ENCODE measurements at places on chromosomes 3 and 15.

DNA sequence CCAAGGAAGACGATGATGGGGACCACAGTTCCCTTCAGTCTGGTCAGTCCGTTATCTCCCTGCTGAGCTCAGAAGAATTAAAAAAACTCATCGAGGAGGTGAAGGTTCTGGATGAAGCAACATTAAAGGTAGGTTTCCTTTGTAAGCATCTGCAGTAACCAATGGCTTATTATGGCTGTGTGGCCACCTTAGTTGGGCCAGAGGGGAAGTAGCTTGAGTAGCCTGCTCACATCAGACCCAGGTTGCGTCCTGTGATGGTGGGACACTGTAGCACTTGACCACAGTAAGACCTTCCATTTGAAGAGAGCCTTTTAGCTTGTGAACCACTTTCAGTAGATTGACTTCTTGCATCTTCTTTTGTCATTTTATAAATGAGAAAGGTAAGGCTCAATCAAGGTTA is 22.6 kb downstream of the STARD5 start:
- DNase-seq = no peak

DNA sequence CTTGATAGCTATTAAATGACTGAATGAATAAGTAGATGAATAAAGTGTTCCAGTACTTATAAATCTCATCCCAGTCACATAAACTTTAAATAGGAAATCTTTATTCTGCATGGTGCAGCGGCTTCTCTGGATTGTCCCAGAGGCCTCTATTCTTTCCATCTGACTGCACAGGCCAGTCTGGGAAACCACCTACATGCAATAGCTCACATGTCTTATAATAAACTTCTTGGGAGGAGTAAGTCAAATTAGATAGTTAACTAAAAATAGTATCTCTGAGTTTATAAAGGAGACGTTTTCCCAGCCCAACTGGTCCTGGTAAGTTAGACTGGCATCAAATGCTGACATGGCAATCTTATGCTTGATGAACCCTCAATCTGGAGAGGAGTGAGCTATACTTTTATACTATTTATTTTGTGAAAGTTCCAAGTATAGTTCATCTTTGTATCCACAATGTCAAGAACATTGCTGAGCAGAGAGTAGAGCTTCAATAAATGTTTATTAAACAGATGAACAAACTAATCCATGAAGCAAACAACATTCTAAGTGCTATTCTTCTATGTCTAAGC is 417.6 kb downstream of the TIGIT start:
- no peak for DNase-seq

DNA sequence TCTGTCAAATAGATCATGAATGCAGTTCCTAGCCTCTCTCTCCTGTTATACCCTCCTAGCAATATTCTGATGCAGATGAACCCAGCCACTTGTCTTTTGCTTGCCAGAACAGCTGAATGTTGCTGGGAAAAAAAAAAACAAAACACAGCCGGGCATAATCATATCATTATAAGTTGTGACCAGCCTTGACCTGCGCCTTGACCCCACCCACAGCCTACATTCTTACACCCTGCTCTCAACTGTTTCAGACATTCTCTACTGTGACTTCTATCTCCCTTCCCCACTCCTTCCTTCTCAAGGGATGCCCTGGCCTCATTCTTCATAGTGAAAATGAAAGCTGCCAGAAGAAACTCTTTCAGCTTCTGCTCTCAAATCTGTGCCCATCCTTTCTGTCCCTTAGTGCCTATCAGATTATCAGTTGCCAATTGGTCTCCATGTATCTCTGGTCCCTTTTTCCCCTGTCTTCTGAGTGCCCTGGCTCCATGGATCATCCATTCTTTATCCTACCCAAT is 389.1 kb upstream of the TPRG1 start:
- DNase-seq = no peak

DNA sequence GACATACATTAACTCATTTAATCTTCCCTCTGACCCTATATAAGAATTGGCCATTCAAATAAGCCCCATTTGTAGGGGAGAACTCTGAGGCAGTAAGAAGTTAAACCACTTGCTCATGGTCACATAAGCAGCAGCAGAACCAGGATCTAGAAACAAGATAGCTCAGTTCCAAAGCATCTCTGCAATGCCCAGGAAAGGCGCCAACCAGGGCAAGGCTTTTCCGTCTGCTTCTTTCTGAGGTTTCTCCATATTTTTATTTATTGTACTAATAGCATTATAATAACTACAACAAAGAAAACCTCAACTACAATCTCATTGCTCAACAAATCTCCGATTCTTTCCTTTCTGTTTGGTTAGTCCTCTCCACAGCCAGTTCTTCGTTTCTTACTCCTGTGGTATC is 4.3 kb upstream of the UBE2E2 start:
- no peak for DNase-seq

- no peak for DNase-seq
Measured at GRCh38 chr3:46001178-46001577, 5.6 kb upstream of the FYCO1 start.

DNA sequence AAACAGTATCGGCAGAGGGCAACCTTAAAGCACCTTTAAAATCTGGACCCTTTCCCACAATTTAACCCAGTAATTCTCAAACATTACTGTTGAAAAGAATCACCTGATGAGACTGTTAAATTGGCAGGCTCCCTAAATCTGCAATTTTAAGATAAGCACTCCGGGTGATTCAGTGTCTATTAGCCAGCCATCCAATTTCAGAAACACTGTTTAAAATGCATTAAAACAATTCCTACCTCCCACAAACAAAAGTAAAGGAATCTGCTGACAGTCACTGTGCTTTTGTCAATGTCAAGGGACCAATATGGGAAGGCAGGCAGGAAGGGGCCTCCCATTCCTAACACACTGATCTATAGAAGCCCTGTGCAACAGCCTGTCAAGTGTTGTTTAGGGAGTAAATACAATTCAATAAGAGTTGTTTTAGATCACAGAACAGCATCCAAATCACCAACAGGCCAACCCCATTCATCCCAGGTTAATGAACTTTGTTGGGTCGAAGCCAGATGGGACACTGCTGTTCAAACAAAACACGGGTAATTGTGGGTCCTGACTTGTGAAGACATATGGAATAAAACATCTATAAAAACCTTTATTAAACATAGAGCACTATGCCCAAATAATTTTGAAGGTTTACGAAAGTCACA is 21.4 kb downstream of the SIAH2 start:
- no peak for DNase-seq

GRCh38 chr15:101088788-101089578 is 162.9 kb downstream of the CHSY1 start:
- DNase-seq = no peak

GRCh38 chr3:187571701-187572100 is 98.5 kb downstream of the SST start:
- no peak for DNase-seq

GRCh38 chr15:58453931-58454793 is 22.4 kb downstream of the LIPC start:
- no peak for DNase-seq

GRCh38 chr15:74683758-74684157 is 12.1 kb downstream of the EDC3 start:
- DNase-seq = no peak

GRCh38 chr3:8970971-8971589 is 7.8 kb upstream of the RAD18 start:
- DNase-seq = no peak

DNA sequence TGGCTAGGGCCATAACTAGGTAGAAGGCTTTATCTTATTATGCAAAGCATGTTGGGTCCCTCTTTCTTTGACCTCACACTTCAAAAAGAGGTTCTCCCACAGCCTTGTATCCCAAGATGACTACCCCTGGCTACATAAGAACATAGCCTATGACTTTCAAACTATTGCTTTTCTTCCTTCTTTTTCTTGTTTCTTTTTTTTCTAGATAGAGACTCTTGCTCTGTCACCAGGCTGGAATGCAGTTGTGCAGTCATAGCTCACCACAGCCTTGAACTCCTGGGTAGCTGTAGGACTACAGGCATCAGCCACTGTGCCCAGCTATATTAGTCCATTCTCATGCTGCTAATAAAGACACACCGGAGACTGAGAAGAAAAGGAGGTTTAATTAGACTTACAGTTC is 47.2 kb downstream of the DIPK2A start:
- DNase-seq = no peak

- DNase-seq = no peak
Measured at GRCh38 chr3:183958775-183959174, 58.9 kb downstream of the ABCC5 start.

- no peak for DNase-seq
Measured at GRCh38 chr3:69442771-69443311, 57.0 kb upstream of the FRMD4B start.

GRCh38 chr15:50354838-50355618 is at the start of gene GABPB1:
TSS of gene GABPB1 (minus strand) at chr15:50355198. CDS start at chr15:50309798, 45,400 bp downstream.
- DNase-seq = peak; percentile 78

GRCh38 chr3:29144361-29144760 is 136.5 kb upstream of the RBMS3 start:
- DNase-seq = no peak

GRCh38 chr3:156148345-156148945 is 28.1 kb downstream of the KCNAB1 start:
- no peak for DNase-seq

DNA sequence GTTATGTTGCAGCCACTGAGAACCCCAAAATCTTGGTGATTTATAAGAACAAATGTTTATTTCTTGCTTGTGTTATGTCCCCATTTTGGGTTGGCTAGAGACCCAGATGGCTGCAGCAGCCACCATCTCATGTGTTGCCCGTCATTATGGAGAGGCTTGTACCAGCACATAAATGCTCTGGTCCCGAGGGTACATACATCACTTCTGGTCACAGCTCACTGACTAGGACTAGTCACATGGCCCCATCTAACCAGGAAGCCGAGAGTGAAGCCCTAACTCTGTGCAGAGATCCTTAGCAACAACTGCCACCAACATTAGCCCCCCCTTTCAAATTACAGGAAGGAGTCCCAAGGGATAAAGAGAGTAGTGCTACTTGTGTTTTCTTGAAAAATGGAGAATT is 25.5 kb upstream of the HACD2 start:
- no peak for DNase-seq

DNA sequence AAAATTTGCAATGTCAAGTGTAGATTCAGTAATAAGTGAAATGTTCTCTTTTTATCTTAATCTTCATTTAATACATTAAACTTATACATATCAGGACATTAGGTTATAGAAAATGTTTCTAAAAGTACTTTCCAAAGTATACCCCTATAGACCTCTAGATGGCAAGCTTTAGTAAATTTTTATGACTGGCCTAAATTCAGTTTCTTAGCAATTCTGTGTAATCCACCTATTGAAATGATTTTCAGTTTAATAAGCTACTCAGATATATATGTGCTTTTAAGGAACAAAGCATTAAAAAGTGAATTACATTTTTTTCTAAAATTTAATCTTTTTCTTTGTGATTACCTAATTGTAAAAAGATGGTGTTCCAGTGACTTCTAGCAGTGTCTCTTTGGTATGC is 342.2 kb downstream of the GBE1 start:
- no peak for DNase-seq

- DNase-seq = no peak
Measured at GRCh38 chr15:77002436-77002835, 7.5 kb downstream of the PSTPIP1 start.

- no peak for DNase-seq
Measured at GRCh38 chr3:39473452-39474125, 6.1 kb downstream of the MOBP start.

DNA sequence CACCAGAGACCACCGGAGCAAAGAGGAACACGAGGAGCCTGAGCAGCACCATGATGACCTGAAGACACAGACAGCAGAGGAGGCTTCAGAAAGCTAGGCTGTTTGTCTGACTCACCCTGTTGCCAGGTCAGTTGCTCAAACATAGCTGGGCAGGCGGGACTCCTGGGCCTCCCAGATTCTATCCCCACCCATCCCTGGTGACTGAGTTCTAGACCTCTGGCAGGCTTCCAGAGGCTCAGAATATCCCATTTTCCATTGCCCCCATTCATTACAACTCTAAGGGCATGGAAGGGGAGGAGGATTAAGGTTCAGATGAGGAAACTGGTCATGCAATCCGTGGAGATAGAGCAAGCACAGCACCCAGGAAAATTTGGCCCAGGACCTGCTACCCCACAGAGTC is at the start of gene CDHR4:
CDHR4 (minus strand) TSS at position 113 of the 400 bp plus-strand sequence; CDS start at position 52, 61 bp downstream.
- DNase-seq = no peak

DNA sequence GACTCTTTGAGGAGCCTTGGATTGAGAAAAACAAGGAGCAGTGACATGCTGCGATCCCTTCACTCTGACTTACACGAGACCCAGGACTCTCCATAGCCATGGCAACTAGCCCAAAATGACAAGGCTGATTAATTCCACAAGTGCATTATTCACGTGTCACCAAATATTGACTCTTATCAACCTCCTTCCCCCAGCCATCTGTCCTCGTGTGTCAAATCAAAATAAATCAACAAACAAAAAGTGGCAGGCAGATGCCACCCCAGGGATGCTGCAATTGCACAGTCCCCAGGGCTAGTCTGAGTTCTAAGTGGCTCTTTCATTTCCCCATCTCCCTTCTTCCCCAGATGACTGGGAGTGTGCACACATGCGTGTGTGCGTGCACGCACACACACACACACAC is 104.9 kb downstream of the AQP9 start:
- DNase-seq = no peak

GRCh38 chr3:191087391-191087790 is 111.7 kb upstream of the OSTN start:
- no peak for DNase-seq

- no peak for DNase-seq
Measured at GRCh38 chr3:82055792-82056191, 294.3 kb upstream of the GBE1 start.

DNA sequence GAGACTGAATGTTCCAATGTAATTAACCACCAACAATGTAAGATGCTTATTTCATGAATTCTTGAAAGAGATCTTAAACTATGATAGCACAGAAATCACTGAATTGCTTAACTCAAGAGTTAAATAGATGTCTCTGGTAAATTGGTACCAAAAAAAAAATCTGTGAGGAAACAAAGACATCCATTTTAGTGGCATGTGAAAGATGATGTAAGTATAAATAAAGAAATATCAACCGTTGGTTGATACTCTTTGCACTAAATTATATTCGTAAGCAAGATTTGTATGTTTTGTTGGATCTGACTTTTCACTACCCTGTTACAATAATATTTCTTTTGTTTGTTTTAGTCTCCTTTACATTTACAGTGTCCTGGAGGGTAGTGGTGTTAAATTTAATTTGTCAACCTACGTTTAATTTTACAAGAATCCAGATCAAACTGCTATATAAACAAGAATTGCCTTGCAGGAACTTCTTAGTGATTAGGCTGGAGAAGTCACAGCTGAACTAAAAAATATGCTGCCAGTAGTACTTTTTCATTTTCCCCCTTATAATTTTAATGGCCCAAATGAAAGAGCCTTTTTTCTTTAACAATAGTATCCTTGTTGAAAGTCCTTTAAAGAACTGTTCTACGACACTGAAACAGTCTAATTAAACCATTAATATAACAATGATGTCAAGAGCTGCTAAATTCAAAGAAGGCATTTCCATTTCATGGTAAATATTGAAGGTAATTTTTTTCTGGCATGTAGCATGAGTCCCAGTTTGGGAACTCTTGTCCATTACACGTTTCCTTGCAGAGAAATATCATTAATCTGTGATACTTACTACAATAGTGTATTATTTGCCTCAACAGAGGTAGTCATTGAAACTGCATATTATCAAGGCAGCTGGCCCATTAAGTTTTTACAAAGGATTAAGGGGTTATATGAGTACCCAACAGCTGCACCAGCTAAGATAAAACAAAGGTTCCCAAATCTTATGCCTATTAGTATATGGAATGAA is 109.6 kb upstream of the PHLDB2 start:
- DNase-seq = peak; percentile 75

Data from NCI-H2081 treated with DMSO at 0.1 percent for 48 hours (cell line).